ENCODE measurements at places on chromosomes 12 and 14.

GRCh38 chr12:124411953-124412645 is 117.2 kb downstream of the RFLNA start:
- no peak for DNase-seq

DNA sequence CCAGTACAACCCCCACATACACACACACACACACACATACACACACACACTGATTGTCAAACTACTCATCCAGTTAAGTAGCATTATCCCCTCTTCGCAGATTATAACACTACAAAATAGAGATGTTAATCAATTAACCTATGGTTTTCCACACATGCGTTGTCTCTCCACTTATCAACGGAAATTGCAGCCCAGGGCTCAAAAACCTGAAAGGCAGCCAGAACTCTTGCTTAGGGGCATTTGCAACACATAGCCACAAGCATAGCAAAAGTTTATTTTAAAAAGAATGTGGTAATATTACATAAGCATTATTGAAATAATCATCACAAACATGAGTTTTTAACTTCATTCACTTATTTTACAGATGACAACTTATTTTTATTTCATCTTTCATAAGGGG is 265.8 kb downstream of the SLC16A7 start:
- DNase-seq, result no peak

DNA sequence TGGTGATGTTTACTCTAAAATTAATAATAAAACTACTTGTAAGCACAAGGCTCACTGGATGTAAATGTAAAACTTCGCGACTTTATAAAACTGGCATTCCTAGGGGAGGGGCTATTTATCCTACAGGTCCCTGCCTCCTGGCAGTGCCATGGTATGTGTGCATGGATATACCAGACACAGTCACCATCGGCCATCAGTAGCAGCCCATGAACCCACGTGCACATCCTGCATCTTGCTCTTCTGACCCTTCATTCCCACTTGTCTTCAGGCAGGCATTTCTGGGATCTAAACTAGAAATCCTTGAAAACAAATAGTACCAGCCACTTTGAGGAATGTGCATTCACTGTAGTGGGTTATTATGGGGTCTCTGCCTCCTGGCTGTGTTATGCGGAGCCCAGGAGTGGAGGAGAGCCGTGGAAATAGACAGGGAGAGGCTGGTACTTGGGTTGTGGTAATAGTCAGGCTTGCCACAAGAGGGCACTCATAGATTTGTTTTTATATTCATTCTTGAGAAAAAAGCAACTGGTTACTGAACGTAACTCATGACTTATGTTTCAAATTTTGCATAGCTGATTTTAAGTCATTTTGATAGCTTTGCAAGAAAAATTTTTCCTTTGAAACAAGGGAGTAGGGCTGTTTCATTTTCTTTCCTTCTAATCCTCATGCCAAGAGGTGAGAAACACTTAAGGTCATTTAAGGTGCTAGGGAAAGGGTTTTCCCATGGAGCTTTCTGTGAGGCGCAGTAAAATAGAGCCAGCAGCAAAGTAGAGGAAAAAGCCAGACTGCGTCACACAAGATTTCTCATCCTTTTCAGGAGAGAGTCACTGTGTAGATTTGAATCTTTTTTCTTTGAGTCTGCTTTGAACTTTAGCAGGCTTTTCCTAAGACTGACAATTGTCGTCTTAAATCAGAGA is 17.4 kb upstream of the GALNT16 start:
- DNase-seq, result peak; percentile 35

DNA sequence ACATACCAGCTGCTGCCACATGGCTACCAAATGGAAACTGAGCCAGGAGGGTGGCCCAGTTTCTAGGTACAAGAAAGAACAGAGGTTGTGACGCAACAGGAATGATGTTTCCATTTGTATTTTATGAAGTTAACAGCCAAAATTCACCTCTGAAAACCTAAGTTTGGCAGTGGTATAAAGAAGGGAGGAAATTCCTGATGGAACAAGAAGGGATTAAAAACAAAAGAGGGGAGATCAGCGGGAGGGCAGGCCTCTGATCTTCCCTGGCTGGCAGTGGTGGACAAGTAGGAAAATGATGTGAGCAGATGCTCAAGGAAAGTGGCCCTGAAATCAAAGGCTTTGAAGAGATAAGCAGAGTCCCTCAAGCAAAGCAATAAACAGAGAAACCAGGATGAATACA is 47.3 kb upstream of the BCL2L14 start:
- no peak for DNase-seq

GRCh38 chr12:3821441-3821840 is 51.8 kb downstream of the PARP11 start:
- DNase-seq, result no peak

GRCh38 chr14:77219591-77219990 is 38.0 kb downstream of the TMEM63C start:
- no peak for DNase-seq

GRCh38 chr12:78671295-78671694 is 193.3 kb upstream of the SYT1 start:
- no peak for DNase-seq

GRCh38 chr12:93946542-93947150 is 201.7 kb upstream of the PLXNC1 start:
- DNase-seq, result no peak

DNA sequence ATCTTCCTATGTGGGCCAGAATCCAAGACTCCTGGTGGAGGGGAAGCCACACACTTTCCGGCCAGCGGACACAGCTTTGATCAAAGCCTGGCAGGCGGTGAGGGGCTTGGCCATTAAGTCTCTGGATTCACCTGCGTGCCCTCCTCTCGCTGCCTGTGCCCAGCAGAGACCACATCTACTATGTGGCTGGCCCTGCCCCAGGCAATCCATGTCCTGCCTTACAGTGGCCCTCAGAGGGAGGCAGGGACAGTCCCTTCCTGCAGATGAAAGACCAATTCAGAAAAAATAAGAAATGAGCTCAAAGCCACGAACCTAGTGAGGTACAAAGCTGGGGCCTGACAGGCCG is 82.7 kb upstream of the GPR68 start:
- no peak for DNase-seq

- no peak for DNase-seq
Measured at GRCh38 chr14:93953739-93954515, 22.4 kb downstream of the ASB2 start.

- no peak for DNase-seq
Measured at GRCh38 chr12:3532931-3533702, 42.1 kb downstream of the PRMT8 start.

GRCh38 chr12:110073049-110073831 is 24.9 kb upstream of the C12orf76 start:
- DNase-seq, result peak; percentile 30

DNA sequence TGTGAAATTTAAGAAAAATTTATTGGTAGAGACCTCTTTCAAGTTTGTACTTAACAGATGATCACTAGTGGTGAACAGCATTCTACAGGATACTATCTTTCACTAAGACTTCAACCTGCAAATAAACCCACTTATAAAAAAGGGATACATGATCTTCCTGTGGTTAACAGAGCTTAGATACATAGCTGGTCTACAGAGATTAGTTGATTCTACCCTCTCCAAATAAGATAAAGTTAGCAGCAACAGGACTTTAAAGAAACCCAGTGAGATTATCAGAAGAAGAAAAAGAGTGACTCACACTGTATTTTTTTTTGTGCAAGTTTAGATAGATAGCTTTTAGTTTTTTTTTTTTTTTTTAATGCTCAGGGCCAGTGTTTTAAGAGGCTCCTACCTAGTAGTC is 34.5 kb downstream of the USP44 start:
- no peak for DNase-seq

GRCh38 chr12:131671871-131672270 is 39.0 kb upstream of the SFSWAP start:
- DNase-seq, result no peak

- DNase-seq, result peak; percentile 12
Measured at GRCh38 chr14:92352158-92352985, 29.4 kb downstream of the SLC24A4 start.

- DNase-seq, result no peak
Measured at GRCh38 chr12:106878804-106879203, 76.9 kb upstream of the TMEM263 start.

- DNase-seq, result no peak
Measured at GRCh38 chr12:29844667-29845066, 60.9 kb upstream of the TMTC1 start.

- DNase-seq, result no peak
Measured at GRCh38 chr12:868722-869121, 80.8 kb downstream of the RAD52 start.

DNA sequence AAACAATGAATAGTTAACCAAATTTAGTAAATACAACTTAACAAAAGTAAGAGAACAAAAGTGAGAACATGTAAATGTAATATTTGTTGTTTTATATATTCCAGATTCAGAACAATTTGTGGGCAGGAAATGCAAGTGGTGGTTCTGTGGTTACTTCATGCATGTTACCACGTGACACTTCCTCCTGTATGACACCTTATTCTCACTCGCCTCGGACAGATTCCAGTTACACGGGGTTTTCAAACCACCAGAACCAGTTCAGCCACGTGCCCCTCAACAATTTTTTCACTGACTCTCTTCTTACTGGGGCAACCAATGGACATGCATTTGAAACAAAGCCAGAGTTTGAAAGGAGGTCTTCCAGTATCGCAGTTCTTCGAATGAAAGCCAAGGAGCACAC is 21.0 kb downstream of the ALX1 start:
- DNase-seq, result no peak

DNA sequence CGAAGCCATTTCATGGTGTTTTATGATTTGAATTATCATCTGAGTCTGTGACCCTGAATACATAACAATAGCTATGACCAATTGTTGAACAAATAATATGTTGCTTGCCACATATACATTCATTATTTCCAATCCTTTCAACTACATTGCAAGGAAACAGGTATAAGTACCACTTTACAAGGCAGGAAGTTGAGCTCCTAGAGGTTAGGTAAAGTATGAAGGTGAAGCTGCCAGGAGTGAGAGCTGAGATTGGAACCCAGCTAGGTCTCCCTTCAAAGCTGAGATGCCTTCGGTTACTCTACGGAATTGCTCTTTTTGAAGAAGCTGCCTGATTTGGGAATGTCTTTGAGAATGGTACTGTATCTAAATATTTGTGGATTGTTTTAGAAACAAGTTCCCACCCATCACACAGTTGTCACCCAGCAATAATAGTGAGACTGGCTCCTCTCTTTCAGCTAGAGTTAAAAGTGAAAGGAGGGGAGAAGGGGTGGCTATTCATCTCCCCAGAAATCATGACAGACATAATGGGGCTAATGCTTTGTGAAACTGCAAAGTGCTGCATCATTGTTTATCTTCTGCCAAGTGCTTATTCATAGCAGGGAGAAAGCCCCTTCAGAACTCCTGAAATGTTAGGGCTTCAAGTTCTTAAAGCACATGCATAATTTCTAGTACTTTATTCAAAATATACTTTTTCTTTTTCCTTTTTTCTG is 75.9 kb upstream of the AMIGO2 start:
- DNase-seq, result no peak

- no peak for DNase-seq
Measured at GRCh38 chr14:61574514-61574807, 120.9 kb upstream of the HIF1A start.

Data from stimulated activated CD4-positive, alpha-beta T cell treated with anti-CD3 and anti-CD28 coated beads, Interleukin-4, amount 100 ng/mL, for 1 hour (primary cell).